ENCODE measurements at places on chromosomes 12 and 14.

DNA sequence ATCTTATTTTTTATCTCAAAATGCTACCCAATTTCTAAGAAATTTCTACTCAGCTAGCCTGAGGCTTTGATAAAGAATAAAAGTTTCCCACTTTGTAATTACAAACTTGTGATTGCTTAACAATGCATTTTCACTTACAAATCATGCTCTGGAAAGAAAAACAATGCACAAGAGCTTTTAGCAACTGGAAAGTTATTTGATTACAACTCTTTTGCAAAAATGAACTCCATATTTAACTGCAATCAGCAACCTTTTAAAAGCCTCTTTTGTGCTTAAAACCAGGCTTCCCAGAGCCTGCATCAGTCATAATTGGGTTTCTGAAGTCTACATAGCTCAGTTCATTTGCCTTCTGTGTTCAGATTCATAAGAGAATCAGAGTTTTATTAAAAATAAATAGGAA, 395.2 kb downstream of the PAWR start:
- no peak for DNase-seq

DNA sequence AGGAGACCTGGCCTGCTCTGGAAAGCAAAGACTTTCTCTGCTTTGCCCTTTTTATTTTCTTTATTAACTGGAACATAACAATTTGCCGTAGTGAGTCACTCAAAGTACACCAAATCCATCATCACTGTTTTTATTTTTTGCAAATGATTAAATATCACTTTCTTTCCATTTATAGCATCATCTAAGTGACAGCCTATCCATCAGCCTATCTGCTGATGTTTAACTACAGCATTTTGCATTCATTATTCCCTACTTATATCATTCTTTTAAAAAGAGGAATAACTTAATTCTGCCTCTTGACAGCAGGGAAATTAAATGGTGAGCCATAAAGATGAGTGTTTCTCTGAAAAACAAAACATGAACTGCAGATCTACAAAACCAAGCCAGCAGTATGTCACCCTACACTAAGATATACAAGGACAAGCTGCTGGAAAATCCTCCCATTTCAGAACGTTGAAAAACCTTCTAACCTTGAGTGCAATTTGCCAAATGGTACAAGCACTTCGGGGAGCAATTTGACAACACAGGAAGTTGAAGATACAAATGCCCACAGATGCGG, 821.3 kb upstream of the TMEM132C start:
- no peak for DNase-seq

GRCh38 chr12:100184549-100185145, 16.0 kb upstream of the ACTR6 start:
- DNase-seq, result no peak

GRCh38 chr14:22407033-22407432, 182.0 kb downstream of the DAD1 start:
- DNase-seq, result no peak

GRCh38 chr14:61342486-61342885, 21.1 kb downstream of the PRKCH start:
- DNase-seq, result peak; percentile 84

GRCh38 chr12:22322091-22322490, 12.4 kb downstream of the ST8SIA1 start:
- no peak for DNase-seq

Data from stimulated activated CD8-positive, alpha-beta memory T cell treated with anti-CD3 and anti-CD28 coated beads, Interleukin-12 subunit alpha, Interleukin-12 subunit beta, amount 100 ng/mL, for 1 hour (primary cell).